ENCODE measurements at places on chromosomes 12 and 14.

GRCh38 chr12:121784460-121784859 lies 9.0 kb downstream of the RHOF start:
- DNase-seq = no peak

GRCh38 chr12:54349679-54350078 lies 14.6 kb downstream of the GPR84 start:
- DNase-seq = no peak

DNA sequence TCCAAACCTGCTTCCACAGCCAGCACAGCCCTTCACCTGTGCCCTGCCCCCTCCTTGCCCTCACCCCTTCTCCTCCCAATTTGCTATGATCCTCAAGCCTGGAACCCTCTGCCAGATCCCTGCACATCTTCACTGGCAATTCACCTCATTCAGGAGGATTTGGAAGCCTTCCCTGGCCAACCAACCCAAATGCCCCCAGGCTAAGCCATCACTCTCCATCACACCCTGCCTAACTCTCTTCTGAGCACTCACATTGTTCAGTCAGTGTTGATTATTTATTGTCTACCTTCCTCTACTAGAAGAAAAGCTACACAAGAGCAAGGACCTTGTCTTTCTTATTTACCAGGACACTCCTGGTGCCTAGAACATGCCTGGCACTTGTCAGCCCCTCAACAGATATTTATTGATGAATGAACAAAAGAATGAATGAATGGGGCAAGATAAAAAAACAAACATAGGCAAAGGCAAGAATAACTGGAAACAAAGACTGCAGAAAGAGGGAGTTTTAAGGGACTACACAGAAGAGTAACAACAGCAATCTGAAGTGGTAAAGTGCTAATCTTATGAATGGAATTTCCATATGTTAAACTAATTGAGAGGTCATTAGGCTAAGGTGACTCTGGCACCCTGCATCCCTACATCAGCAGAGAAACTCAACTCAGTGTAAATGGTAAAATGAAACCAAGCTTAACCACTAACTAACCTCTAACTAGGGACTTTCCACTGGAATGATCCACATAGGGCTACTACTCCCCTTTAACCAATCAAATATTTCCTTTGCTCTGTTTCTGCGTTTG lies 33.4 kb downstream of the TMTC1 start:
- DNase-seq = no peak

DNA sequence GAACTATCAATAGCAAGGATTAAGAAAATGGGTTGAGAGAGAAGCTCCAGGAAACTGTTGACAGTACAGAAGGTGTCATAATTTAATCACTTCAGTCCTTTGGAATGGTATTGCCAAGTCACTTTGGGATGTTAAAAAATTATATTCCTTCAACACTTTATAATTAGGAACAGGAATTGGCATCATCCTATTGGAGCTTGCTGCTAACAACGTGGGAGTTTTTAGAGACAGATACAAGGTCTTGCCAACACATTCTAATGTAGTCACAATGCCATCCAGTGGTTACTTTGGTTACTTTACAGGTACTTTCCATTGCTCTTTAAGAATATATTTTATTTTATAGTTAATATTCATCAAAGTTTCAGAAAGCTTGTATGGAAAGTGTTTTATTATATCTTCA lies 310.1 kb downstream of the SYT1 start:
- DNase-seq = no peak

DNA sequence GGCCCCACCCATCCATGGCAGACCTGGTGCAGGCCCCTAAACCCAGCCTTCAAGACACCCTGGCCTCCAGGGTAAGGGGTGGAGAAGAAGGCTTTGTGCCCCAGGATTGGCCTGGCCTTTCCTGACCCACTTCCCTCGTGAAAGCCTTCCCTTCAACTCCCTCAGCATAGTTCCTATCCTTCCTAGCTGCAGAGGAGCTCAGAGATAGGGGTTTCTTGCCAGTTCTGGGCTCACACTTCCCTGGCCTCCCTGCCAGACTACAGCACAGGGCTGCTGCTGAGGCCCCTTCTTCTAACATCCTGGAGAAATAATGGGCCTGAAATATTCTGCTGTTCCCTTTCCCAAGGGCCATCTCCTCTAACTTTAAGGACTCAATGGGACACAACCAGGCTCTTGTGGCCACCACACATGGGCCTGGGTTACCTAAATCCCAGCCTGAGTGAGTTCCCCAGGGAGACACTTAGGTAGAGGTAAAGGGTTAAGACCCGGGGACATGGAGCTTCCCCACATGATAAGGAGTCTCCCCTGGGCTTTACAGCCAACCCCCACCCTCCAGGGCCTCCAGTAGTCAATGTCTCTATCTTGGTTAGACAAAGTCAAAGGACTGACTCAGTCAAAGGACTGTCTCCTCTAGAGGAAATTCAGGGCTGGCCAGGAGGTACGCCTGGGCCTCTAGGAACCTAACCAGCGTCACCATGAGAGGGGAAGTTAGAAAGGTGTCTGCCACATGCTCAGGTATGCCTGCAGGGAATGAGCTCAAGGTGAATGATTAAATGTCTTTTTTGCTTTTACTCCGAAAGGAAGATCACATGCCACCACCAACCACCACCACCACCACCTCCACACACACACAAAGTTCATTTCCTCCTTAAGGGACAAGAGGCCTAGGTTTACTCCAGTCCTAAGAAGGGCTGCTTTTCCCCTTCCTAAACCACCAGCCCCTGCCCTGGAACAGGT lies 7.1 kb downstream of the ZFP36L1 start:
- no peak for DNase-seq

GRCh38 chr12:98743362-98743953 lies 98.4 kb downstream of the APAF1 start:
- DNase-seq = no peak

- no peak for DNase-seq
Observed at GRCh38 chr12:67735868-67736267, 87.3 kb downstream of the DYRK2 start.

GRCh38 chr12:92290350-92290695 lies 144.7 kb upstream of the BTG1 start:
- DNase-seq = no peak

All from GOT3 (cell line).